CD14-positive monocyte (primary cell): ENCODE measurements at places on chromosomes 1 and 21.
A peak's percentile ranks its signal among the peaks of the same experiment; 100 is the strongest.

GRCh38 chr1:149906570-149907075, 7.3 kb downstream of the BOLA1 start:
- no peak for DNase-seq

- no peak for DNase-seq
Measured at GRCh38 chr1:162840250-162840839, 20.6 kb downstream of the CCDC190 start.

DNA sequence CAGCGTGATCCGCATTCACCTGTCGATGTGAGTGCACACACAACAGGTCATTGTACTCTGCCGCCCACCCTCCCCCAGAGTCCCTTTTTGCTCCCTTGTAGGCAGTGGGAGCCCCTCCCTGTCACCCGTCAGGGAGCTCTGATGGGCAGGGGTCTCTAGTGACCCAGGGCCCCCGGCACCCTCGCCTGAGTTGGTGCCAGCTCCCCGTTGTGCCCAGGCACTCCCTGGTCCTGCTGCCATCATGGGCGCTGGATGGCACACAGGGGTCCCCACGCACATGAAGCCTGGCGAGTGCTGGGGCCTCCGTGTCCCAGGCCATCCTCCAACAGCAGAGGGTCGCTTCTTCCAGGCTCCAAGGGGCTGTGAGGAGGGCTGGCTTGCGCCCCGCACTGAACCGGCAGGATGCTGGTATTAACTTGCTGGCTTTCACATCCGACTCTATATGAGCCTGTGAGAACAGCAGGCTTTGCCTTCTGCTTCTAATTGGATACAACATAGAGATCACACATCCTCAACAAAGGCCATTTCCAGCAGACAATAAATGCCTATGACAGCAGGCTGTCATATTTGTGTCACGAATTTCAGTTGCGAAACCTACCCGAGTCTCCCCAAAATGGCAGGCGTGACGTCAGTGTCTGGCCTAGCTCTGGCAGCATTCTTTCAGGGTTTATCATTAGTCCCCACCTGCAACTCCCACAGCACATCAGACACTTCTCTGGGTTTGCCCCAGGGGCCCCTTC, 35.4 kb downstream of the KIAA1614 start:
- DNase-seq, result peak; percentile 26

DNA sequence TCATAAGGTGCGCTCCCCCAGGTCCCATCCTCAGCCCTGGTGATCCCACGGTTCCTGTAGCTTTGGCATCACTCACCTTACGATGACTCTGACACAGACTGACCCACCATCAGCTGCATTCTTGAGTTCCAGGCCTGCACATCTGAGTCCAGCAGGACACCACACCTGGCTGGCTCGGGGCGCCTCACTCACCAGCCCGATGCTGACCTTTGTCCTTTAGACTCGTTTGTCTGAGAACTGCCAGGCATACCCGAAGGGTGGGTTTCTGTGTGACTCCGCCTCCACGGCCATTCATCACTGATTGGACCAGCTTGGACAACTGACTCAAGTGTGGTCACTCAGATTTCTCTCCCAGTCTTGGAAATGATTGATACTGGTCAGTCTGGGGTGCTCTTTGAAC, 129.4 kb upstream of the CSF3R start:
- no peak for DNase-seq

DNA sequence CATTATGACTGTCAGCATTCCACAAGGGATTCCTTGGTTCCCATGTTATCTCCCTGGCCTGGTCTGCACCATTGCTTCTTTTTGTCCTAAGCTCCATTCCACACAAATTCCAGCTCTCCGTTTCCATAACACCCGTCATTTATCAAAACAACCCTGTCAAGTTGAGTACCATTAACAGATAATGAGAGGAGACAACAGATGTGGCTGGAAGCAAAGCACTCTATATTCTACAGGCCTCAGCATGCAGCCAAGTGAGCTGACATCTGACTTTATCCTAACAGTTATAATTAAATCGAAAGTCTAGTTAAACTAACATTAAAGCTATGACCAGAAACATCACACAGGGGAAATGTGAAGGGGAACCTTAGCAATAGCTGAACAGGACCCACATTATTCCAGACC, 110.4 kb downstream of the RERE start:
- no peak for DNase-seq

- peak; percentile 41 for DNase-seq
Measured at GRCh38 chr1:100894603-100895539, at the start of gene EXTL2. Gene EXTL2, minus strand, starts transcription at chr1:100894842. Its CDS starts 6,085 bp downstream, at chr1:100888757.

- no peak for DNase-seq
Measured at GRCh38 chr1:18945401-18945849, 11.1 kb downstream of the IFFO2 start.

DNA sequence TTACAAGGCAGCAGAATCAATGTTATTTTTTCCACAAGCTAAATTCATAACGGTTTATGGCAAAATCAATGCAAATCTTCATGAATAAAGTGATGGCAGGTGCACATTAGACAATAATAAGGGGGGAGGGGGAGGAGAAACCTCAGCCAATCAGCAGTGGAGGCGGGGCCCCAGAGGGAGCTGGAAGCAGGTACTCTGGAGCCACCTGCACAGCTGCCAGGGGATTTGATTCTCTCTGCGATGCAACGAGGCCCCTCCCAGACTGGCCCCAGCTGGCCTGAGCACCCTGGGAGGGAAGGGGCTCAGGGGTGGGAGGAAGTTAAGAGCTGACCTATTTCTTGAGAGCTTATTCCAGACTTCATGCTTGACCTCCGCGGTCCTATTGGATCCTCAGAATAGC, 127.8 kb upstream of the IGSF21 start:
- no peak for DNase-seq

- no peak for DNase-seq
Measured at GRCh38 chr1:9448132-9449109, 90.8 kb upstream of the SLC25A33 start.

DNA sequence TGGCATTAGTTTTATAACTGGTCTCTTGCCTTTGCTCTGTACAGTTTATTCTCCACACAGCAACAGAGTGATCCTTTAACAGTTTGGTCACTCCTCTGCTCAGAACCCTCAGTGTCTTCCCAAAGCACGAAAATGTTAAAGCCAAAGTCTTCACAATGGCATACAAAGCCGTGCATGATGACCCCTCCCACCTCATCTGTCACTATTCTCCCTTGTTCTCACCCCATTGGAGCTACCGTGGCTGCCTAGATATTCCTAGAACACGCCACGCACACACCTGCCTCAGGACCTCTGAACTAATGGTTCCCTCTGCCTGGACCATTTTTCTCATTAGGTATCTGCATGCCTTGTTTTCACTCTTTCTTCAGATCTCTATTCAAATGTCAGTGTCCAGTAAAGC, 8.6 kb upstream of the SEMA4A start:
- no peak for DNase-seq

DNA sequence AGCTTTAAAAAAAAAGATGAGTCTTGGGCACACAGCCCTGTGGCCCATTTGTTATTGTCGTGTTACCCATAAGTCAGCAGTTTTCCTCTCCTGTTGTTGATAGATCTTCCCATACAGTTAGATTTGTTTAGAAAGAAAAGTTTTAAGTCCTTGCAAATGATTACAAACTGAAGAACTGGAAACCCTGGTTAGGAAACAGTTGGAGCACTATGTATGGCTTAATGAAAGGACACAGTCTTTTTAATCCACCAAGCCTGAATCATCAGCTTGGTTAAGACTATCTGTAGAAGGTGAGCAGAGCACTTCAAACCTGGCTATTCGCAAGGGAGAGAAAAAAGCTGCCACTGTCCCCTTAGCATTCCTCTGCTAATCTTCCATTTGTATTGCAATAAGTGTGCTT, 241.0 kb downstream of the DISC1 start:
- no peak for DNase-seq

DNA sequence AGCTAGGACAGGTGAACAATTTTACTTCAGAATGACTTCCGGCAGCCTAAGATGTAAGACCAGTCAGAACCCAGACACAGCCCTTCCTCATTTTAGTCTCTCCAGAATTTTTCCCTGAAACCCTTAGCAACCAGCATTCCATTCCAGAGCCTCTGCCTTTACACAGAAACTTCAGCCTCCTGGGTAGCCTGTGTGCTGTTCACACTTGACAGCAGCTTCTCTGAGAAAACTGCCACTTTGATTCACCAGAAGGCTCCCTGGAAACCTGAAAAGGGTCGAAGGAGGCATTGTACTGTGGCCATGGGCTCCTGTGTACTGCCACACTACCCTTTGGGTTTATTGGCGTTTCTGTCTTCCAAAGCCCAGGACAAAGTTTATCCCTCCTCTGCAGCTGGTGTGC, 17.4 kb downstream of the HYI start:
- no peak for DNase-seq
